MCF 10A (cell line): ENCODE measurements at places on chromosomes 4 and X.
A peak's percentile ranks its signal among the peaks of the same experiment; 100 is the strongest.

- no peak for DNase-seq
Measured at GRCh38 chr4:74464291-74464690, 19.4 kb downstream of the AREG start.

- DNase-seq, result no peak
Measured at GRCh38 chr4:113007151-113007550, 42.3 kb upstream of the ANK2 start.

- peak; percentile 18 for DNase-seq
Measured at GRCh38 chr4:4542774-4543485, 1.1 kb upstream of the STX18 start.

DNA sequence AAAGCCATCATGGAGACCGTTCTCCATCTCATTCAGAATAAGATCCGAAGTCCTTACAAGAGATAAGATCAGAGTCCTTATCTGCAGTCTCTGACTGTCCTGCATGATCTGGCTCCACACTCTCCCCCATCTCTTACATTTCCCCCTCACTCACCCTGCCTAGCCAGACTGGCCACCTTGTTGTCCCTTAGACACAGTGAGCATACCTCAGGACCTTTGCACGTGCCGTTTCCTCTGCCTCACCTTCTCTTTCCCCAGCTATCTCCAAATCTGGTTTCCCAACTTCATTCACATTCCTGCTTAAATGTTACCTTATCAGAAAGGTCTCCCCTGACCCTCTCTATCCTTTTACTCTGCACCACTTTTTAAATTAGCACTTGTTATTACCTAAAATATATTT is 44.0 kb downstream of the KLHL5 start:
- DNase-seq, result no peak

GRCh38 chr4:152689615-152690501 is 10.1 kb upstream of the TMEM154 start:
- no peak for DNase-seq

DNA sequence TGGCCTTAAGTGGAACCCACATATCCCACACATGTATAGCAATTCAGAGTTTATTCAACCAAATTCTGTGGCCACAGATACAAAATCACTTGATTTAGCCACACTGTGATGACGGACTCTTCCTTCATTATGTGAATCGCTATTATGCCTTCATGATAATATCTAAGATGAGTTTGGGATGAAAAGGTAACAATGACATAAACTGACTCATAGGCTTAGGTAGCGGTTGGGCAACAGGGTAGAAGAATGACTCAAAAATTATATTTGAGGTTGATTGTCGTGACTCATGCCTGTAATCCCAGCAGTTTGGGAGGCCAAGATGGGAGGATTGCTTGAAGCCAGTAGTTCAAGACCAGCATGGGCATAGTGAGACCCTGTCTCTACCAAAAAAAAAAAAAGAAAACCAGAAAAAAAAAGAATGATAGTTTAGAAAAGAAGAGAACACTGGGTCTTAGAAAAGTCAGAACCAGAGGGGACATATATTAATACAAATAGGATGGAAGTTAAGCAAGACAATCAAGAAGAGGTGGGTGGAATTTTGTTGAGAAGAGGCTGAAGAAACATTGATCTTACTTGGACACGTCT is 70.4 kb upstream of the USP9X start:
- peak; percentile 86 for DNase-seq

- no peak for DNase-seq
Measured at GRCh38 chr4:187208651-187209050, 485.0 kb upstream of the FAT1 start.

DNA sequence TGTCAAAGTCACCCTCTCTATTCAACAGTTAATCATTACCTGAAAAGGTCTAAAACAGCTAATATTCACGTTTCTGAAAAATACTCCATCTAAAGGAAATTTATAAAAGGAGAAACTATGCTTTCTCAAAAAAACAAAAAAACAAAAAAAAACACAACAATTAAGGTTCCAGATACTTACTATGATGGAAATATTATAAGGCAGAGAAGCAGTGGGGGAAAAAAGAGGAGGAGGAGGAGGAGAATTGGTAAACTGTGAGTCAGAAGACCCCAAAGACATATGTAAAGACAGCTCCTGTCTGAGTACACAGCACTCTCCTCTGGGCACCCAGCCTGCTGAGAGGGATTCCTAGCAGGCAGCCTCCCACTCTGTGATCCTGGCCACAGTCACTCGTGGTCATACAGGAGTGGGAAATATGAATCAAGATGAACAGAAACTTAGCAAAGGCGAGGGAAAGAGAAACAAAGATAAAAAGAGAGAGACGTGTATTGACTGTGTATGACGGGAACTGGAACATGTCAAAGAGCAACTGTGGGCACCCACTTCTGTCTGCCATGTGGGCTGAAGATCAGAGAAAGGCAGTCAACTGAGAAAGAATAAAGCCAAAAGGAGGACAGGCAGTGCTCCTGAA is 12.5 kb downstream of the KLHL15 start:
- DNase-seq, result no peak

- DNase-seq, result no peak
Measured at GRCh38 chr4:37082912-37083311, 161.6 kb upstream of the NWD2 start.

DNA sequence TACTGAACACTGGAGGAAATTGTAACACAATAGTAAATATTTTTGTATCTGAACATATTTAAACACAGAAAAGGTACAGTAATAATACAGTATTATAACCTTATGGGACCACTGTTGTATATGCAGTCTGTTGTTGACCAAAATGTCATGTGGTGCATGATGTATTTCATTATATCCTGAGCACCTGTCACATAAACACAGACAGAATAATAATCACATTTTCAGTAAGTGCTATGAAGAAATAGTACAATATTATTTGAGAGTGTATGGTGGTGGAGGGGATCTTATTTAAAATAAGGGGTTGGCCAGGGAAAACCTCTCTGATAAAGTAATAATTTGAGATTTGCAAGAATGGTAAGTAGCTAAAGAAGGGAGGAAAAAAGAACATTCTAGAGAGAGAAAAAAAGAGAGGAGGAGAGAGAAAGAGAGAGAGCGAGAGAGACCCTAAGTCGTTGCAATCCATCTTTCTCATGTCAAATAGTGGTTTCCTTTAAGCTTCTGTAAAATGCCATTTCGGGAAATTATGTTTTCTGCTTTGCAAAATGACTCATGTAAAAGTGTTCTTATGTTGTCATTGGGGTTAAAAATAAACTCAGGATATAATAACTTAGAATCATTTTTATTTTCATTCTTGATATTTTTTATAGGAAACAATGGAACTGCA is 19.3 kb upstream of the CLNK start:
- no peak for DNase-seq

- no peak for DNase-seq
Measured at GRCh38 chr4:157886645-157887044, 286.2 kb downstream of the GASK1B start.

GRCh38 chrX:12488771-12489170 is 302.4 kb upstream of the PRPS2 start:
- DNase-seq, result no peak

DNA sequence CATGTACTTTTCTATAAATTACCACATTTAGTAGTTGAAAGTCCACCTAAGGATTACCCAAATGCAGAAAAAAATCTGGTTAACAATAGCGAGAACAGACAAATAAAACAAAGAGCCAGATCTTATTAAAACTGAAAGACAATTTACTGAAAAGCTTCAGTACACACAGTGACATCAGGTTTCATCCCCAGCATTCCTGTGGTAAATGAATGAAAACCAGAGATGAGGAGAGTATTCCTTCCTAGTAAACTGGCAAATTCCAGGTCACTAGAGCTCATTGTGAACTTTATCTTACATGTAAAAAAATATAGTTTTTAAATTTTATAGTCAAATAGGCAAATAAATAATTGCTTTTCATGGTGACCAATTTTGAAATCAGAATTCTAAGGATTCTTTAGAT is 1290.5 kb downstream of the ADGRL3 start:
- no peak for DNase-seq

DNA sequence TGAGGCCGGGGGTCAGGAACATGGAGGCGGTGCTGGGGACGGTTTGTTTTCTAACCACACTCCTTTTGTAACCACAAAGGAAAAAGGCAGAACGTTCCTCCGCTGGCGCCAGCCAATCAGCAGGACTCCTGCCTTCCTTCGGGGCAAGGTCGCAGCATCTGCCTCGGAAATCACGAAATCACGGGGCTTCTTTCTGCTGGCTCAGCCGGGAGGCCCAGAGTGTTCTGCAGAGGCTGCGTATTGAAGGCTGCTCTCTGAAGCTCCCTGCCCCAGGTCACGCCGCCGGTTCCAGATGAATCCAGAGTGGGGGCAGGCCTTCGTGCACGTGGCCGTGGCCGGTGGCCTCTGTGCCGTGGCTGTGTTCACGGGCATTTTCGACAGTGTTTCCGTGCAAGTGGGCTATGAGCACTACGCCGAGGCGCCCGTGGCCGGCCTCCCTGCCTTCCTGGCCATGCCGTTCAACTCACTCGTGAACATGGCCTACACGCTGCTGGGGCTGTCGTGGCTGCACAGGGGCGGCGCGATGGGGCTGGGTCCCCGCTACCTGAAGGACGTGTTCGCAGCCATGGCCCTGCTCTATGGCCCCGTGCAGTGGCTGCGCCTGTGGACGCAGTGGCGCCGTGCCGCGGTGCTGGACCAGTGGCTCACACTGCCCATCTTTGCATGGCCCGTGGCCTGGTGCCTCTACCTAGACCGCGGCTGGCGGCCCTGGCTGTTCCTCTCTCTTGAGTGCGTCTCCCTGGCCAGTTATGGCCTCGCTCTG is 9.4 kb downstream of the TMEM187 start:
- DNase-seq, result no peak

DNA sequence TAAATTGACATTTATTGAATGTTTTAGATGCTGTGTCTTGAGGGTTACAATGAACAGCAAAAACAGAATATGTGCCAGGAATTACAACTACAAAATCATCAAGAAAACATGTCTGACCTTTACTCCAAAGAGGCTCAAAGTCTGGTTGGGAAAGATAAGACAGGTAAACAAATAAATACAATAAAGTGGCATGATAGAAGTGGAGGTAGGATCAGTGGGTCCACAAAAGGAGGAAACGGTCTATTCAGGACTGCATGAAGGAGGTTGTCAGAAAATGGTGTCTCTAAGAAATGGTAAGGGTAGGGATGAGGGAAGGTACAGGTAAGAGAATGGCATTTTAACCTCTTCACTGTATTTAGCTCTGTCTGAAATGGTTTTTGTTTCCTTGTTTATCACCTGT is 3.8 kb downstream of the ARHGEF38 start:
- DNase-seq, result no peak

- DNase-seq, result no peak
Measured at GRCh38 chr4:120431180-120431579, 364.5 kb upstream of the MAD2L1 start.

DNA sequence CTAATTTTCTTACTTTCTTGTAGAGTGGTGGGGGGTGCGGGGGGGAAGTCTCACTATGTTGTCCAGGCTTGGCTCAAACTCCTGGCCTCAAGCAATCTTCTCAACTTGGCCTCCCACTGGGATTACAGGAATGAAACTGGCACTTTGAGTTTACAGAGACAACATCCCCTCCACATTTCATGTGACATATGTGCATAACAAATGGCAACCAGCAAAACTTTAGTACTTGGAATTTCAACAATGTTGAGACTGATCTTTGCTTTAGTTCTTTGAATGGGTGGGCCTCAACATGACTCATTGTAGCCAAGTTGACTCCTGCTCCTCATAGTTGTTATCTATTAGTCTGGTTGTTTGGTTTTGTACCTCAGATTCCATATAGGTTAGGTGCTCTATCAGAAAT is 11.4 kb upstream of the FMR1 start:
- DNase-seq, result no peak

DNA sequence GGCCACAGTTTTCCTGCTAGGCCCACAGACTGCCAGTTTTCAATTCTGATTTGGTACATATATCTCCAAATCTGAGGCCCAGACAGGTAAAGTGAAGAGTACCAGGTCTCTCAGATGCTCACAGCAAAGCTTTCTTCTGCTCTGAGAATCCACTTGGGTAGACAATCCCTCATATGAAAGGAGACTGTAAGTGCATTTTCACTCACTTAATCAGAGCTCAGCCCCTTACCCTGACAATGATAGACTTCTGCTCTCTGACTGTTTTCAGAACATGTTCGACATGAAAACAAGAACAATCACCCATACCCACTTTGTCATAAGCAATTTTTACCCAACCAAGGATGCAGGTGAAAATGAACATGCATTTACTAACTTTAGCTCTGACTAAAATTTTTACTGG is 7.1 kb downstream of the GPRIN3 start:
- no peak for DNase-seq

- no peak for DNase-seq
Measured at GRCh38 chrX:96211953-96212352, 472.7 kb upstream of the DIAPH2 start.

DNA sequence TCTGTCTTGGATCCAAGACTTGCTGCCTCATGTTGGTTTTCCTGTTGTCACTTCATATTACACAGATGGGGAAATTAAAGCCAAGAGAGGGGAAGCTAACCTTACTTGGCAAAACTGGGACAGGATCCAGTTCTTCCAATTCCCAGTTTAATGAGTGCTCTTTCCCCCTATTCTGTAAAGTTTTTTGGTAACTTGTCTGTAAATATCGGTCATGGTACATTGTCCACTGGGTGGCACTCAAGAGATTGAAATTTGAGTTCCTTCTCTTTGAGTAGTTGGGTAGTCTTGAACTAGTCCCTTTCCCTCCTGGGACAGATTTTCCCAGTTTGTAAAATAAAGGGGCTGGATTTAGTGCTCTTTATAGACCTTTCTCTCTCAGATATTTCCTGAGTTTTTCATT is 12.4 kb upstream of the EOLA2 start:
- peak; percentile 65 for DNase-seq

DNA sequence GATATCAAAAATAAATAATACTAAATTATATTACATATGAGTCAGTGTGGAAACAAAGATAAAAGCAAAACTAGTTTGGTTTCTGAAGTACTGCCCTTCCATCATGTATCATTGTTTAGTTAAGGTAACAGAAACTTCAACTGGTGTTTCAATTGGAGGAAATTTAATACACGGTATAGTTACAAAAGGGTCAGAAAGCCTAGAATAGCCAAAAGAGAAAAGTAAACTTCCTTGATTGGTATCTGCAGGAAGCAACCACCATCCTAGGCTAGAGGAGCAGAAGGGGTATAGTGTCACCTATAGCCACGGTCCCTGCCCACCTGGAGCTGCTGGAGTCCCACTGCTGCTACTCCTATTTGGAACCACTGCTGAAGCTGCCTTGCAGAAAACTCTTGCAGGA is 185.6 kb downstream of the SLC7A11 start:
- DNase-seq, result no peak

GRCh38 chr4:141513866-141514265 is 122.5 kb upstream of the IL15 start:
- no peak for DNase-seq

DNA sequence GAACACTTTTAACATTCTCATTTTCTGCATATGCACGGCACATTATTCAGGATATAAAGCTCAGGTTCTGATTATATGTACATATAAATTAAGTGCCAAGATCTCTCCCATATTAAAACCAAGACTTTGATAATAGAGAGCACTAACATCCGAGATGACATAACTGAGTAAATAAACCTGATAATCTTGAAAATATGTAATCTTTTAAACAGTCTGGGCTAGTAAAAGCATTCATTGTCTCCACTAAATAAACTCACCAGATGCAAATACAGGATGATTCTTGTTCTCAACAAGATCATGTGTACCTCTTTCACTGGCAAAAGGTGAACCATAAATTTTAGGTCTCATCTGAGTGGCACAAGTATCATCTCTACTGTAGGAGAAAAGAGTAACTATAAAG is 942.2 kb downstream of the TRAM1L1 start:
- DNase-seq, result no peak

- no peak for DNase-seq
Measured at GRCh38 chr4:133324491-133324890, 175.4 kb downstream of the PCDH10 start.
